ENCODE measurements at places on chromosomes 4 and X.

DNA sequence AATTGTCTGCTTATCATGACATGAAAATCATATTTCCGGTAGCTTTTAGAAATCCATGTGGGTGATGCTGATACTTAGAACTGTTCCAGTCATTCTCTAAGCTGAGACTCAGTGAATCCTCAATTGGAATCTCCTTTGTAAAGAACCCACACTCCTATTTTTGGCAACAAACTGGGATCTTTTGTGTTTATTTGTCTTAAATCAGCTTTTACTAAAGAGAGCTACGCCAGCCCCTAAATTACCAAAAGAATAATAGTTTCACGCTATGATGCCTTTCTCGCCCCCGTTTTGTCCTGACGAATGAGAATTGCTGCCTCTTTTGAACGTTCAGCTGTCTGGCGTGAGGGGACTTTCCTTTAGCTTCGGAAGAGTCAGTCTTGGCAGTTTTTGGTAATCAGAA lies 195.9 kb downstream of the SHOX start:
- no peak for DNase-seq

- peak; percentile 78 for DNase-seq
Measured at GRCh38 chrX:153763989-153764755, at the start of gene PLXNB3. PLXNB3 (plus strand) TSS chrX:153764249; CDS start chrX:153765536, 1,287 bp downstream.

DNA sequence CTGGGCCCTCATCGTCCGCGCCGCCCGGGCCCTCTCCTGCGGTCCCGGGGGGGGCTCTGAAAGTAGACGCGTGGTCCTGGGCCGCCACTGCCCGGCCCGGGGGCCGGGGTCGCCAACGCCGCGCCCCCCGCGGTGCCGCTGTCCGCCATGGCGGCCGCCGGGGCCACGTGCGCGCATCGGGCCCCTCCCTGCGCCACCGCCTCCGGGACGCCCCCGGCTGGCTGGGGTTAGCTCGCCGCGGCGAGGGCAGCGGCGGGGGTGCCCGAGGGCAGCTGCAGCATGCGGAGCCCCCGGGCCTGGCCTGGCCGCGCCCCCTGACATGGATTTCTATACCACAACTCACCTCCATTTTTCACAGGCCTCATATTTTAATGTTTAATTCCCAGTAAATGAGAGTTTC lies 61.8 kb downstream of the ELF2 start:
- DNase-seq, result no peak

GRCh38 chr4:15636818-15637217 lies 18.3 kb downstream of the FBXL5 start:
- DNase-seq, result no peak

All from NB4 (cell line).